AG04450 (cell line): ENCODE measurements at places on chromosomes 12 and 14. TPM values are rescaled to one million over a fixed set of nuclear protein-coding genes. Genes with fewer than 3 reads are reported as not detected.

DNA sequence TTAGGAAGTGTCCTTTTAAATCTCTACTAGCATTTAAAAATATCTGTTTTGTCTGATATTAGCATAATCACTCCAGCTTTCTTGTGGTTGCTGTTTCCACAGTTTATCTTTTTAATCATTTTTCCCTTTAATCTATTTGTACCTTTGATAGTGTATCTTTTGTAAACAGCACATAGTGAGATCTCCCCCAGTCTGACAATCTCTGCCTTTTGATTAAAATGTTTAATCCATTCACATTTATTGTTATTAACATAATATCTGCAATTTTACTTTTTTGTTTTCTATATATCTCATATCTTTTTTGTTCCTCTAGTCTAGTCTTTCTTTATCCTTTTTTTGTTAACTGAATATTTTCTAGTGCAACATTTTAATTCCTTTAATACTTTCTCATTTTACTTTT lies 104.2 kb downstream of the RPS6KA5 start:
- DNase-seq: no peak

GRCh38 chr12:3704512-3705353 lies 48.2 kb downstream of the CRACR2A start:
- DNase-seq: no peak

CCDC197 gene
- not detected in 2 replicates for polyA plus RNA-seq

DNA sequence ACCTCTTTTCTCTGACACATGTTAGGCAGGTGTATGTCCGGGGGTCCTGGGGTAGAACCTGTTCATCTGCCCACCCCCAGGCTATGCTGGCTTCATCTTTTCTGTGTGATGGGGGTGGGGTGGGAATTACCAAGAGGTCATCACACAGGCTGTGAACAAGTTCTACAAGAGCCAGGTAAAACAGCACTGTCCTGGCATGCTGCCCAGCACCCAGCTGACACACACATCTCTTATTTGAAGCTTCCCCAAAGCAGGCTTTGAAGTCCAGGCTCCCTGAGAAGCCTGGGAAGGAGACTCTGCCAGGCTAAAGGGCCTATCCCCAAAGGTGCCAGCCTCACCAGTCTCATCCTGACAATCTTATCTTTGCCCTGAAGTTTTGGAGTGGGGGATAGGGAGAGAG lies 141.1 kb downstream of the ALG10 start:
- no peak for DNase-seq

- no peak for DNase-seq
These were observed 701.2 kb upstream of the FBXO33 start for GRCh38 chr14:40133463-40133862.

- no peak for DNase-seq
These were observed 69.7 kb downstream of the ARF6 start for GRCh38 chr14:49962621-49963020.

- DNase-seq: no peak
These were observed 6.8 kb downstream of the OR10A7 start for GRCh38 chr12:55227643-55228042.

EMP1 gene
- 209 and 257 TPM in 2 replicates for polyA plus RNA-seq

- no peak for DNase-seq
These were observed 784 bp downstream of the RPL6 start for GRCh38 chr12:112408621-112409020.

DNA sequence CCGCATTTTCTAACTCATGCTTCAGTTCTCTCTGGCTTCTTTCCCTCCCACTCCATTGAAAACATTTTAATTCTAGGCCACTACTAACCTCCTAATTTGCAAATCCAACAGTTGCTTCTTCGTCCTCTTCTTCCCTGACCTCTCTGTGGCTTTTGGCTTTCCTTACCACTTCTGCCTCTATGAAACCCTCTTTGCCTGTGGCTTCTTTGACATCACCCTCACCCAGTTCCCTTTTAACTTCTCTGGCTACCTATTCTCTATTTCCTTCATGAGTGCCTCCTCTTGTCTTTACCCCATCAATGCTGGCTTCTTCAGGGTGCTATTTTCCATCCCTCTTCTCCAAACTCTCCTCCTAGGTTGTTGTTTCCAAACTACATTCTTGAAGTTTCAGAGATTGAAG lies 4.4 kb upstream of the HCFC2 start:
- no peak for DNase-seq

DNA sequence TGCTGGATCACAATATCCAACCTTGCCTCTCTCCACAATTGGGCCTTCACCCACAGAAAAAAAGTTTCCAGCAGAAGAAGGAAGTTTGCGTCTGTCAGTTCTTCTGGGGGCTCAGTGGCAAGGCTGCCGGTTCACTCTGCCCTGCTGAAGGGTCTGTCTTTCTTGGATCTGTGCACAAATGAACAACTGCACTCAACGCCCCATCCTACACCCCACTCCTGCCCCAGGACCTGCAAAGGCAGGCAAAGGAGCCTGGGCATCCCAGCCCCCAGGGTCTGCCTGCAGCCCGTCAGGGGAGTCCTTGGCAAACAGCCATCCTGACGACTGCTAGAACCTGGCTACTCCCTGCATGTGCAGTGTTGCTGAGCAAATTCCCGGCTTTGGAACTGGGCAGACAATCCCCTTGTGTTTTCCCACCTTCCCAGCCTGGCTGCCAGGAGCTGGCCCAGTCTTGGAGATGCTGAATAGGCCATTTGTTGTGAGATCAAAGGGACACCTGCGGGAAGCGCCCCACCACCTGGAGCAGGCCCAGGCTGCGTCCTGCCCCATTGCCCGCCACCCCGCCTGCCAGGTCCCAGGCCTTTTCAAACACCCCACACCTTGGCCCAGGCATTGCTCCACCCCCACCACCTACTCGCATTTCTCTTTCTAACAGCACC lies 311.9 kb downstream of the BCL11B start:
- DNase-seq: no peak

DNA sequence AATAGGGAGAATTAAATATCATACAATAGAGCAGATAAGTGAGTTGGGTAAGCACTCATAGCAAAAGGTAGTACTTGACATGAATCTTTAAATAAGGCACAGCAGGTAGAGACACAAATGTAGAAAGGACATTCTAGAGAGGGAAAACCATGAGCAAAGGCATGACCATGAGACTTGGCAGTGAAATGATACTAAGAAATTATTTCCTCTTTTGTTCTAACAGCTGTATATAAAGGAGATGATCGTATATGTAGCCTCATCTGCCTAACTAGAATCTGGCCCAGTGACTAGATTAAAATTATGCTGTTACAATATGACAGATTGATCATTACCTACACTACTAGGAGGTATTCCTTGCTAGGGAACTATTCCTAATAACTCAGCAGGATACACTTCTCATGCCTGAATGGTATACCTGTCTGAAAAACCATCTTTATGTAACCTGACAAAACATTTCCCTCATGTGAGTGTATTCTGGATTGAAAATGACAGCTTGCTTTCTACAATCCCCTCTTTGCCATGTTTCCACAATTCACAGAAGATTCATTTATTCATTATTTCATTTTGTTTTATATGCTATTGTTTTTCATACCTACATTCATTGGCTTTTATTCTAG lies 725.7 kb downstream of the C12orf50 start:
- DNase-seq: no peak

GARIN6 gene
- not detected in 2 replicates for polyA plus RNA-seq

MYO1H gene
- not detected in 2 replicates for polyA plus RNA-seq

GRCh38 chr14:52790011-52790755 lies 1.2 kb downstream of the GNPNAT1 start:
- no peak for DNase-seq

NINJ2 gene
- polyA plus RNA-seq: not detected in 2 replicates

GRCh38 chr12:28780096-28780495 lies 369.0 kb upstream of the FAR2 start:
- no peak for DNase-seq

DNA sequence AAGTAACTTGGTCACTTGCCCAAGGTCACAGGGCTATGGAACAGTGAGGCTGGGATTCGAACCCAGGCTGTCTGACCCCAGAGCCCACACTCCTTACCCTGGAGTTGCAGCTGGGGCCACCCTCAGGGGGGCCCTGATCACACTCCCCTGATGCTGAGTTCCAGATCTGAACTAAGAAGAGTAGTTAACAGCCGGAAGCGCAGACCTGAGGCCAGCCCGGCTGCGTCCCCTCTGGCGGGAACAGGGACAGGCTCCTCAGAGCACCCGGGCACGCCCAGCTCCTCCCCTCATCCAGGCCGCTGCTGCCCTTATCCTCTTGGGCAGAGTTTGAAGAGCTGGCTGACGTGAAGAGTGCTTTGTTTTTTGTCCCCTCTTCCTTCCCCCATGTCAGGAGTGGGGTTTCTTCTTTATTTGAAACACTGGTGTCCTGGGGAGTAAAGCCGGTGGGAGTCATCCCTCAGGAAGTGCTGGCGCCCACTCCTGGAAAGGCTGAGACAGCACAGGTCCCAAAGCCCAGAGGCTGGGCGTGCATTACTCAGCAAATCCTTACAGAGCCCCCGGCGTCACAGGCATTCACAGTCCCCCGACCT lies 8.7 kb downstream of the PHB2 start:
- no peak for DNase-seq

STAC3 gene
- polyA plus RNA-seq: 0.25 and 0.65 TPM in 2 replicates

APOF gene
- polyA plus RNA-seq: not detected in 2 replicates

KRT7 gene
- polyA plus RNA-seq: 1.0 and 4.6 TPM in 2 replicates

BHLHE41 gene
- polyA plus RNA-seq: 0.96 and 1.7 TPM in 2 replicates

DNA sequence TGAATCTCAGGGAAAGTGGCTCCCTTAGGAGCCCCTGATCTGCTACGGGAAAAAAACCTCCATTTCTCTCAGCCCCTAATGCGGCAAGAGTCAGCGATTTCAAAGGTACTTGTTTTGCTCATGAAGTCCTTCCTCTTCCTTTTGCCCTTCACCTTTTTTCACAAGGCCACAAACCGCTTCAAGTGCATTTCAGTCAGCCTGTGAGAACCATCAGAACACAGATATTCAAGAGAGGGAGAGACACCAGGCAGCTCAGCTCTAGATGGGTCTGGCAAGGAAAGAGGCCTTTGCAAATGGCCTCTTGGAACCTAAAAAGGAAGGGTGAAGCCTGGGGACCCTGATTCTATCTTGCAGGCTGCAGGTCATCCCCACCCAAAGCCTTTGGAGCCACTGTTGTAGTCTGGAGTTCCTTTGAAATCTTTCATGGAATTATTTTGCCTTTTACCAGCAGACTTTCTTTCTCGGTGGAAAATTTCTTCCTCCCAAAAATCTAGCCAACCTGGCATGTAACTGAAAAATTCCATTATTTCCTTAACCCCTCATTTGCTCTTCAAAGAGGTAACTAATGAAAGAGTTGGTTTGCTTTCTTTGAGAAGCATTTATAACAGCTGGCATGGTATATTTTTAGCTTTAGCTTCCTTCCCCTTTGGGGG lies 145.0 kb downstream of the SAMD4A start:
- DNase-seq: no peak

GRCh38 chr14:30808576-30808975 lies 65.8 kb upstream of the COCH start:
- no peak for DNase-seq

DNA sequence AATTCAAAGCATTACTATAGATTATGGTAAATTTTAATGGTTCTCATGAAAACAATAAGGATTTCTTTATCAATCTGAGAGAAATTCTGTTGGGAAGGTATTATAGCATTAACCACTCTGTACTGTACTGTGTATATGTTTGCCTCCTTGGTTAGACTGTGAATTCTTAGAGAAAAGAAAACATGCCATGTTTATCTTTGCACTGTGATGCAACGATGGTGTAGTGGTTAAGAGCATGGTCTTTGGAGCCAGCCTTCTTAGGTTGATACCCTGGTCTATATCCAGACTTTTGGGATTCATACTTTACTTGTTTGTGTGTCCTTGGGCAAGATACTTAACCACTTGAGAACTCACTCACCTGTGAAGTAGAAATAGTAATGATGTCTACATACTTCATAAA lies 32.2 kb upstream of the NUBPL start:
- no peak for DNase-seq

DNA sequence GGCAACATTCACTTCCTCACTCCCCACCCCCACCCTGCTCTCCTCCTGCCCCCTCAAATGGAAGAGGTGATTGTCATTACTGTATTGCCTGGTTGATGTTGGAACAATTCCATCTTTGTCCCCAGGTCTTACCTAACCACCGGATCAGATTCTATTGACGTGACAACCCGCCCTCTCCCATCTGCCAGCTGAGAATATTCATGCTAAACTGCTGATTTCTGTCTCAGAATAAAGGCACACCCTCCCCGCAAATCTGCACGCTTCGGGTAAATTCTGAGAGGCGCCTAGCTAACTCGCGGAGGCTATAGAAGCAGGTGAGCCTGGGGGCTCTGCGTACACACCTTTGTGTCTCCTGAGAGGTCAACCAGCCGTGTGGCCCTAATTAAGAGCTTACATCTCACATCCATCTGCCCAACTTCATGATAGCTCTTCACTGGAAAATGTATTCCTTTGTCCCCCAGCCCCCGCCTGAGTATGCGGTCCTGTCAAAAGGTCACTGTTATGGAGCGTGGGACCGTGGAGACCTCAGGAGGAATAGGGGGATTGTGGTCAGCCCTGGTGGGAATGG lies 1054.3 kb downstream of the VRK1 start:
- DNase-seq: no peak

GRCh38 chr14:59221568-59221967 lies 33.1 kb downstream of the DAAM1 start:
- no peak for DNase-seq

GRCh38 chr12:7210642-7211151 lies 21.2 kb downstream of the PEX5 start:
- no peak for DNase-seq
